ENCODE measurements at places on chromosomes 7 and 10. TPM values are rescaled to one million over a fixed set of nuclear protein-coding genes. Genes with fewer than 3 reads are reported as not detected.

The LIPF gene
- total RNA-seq = not detected

The HOXA7 gene
- total RNA-seq = not detected

The LRRC4 gene
- total RNA-seq = 28.8 TPM

The AMPH gene
- 36.9 TPM for total RNA-seq

The ZNRF2 gene
- total RNA-seq = 56.7 TPM

The FGF8 gene
- not detected for total RNA-seq

The PNLIP gene
- not detected for total RNA-seq

The SLC26A5 gene
- total RNA-seq = 0.31 TPM

The CYP2C8 gene
- total RNA-seq = 3.4 TPM

The PNLIPRP2 gene
- not detected for total RNA-seq

The RBP4 gene
- total RNA-seq = 5.6 TPM

The AZGP1 gene
- total RNA-seq = not detected

The AP5Z1 gene
- 17.2 TPM for total RNA-seq

The TCF7L2 gene
- total RNA-seq = 4.4 TPM

The CC2D2B gene
- total RNA-seq = 2.2 TPM

The GCK gene
- total RNA-seq = 5.3 TPM

The CYP3A5 gene
- 0.63 TPM for total RNA-seq

The ANKRD30A gene
- not detected for total RNA-seq

The ZNF92 gene
- 44.1 TPM for total RNA-seq

The ZNF727 gene
- 3.8 TPM for total RNA-seq

The CHST15 gene
- total RNA-seq = 64.8 TPM

The SLC26A3 gene
- total RNA-seq = not detected

The ZPBP gene
- not detected for total RNA-seq

The SLC18A3 gene
- total RNA-seq = not detected

The ADAM12 gene
- total RNA-seq = 3.4 TPM

The ASIC3 gene
- 2.5 TPM for total RNA-seq

The ERVW-1 gene
- total RNA-seq = not detected

The PHKG1 gene
- total RNA-seq = 4.4 TPM

The MBL2 gene
- total RNA-seq = not detected

The FFAR4 gene
- total RNA-seq = not detected

The PLXNA4 gene
- 227 TPM for total RNA-seq

The GJC3 gene
- total RNA-seq = not detected

The PNLIPRP1 gene
- not detected for total RNA-seq

The OR2A1 gene
- total RNA-seq = not detected

The PRTFDC1 gene
- 31.6 TPM for total RNA-seq

The CISD1 gene
- 17.2 TPM for total RNA-seq

The CRHR2 gene
- total RNA-seq = 2.8 TPM

The DRGX gene
- not detected for total RNA-seq

The GIMAP4 gene
- 3.4 TPM for total RNA-seq

The COL13A1 gene
- total RNA-seq = 5.0 TPM

The WDR86 gene
- 121 TPM for total RNA-seq

The AKR1C8 gene
- not detected for total RNA-seq

The CCDC146 gene
- total RNA-seq = 23.5 TPM

The EN2 gene
- not detected for total RNA-seq

The ZC3HAV1L gene
- total RNA-seq = 16.0 TPM

The UBN2 gene
- 52.9 TPM for total RNA-seq

The ZNF777 gene
- total RNA-seq = 6.3 TPM

The SEMA3C gene
- total RNA-seq = 360 TPM

The RAMP3 gene
- 8.1 TPM for total RNA-seq

The TMEM140 gene
- not detected for total RNA-seq

The PDCD11 gene
- total RNA-seq = 36.3 TPM
